ENCODE measurements at places on chromosomes 4 and X. TPM values are rescaled to one million over a fixed set of nuclear protein-coding genes. Genes with fewer than 3 reads are reported as not detected.

NAP1L2 gene
- 11.5 TPM for total RNA-seq

CSAG3 gene
- total RNA-seq, result 5.5 TPM

GPAT3 gene
- 16.0 TPM for total RNA-seq

AWAT2 gene
- total RNA-seq, result not detected

IRS4 gene
- total RNA-seq, result 1.8 TPM

FLNA gene
- total RNA-seq, result 1,022 TPM

DNA sequence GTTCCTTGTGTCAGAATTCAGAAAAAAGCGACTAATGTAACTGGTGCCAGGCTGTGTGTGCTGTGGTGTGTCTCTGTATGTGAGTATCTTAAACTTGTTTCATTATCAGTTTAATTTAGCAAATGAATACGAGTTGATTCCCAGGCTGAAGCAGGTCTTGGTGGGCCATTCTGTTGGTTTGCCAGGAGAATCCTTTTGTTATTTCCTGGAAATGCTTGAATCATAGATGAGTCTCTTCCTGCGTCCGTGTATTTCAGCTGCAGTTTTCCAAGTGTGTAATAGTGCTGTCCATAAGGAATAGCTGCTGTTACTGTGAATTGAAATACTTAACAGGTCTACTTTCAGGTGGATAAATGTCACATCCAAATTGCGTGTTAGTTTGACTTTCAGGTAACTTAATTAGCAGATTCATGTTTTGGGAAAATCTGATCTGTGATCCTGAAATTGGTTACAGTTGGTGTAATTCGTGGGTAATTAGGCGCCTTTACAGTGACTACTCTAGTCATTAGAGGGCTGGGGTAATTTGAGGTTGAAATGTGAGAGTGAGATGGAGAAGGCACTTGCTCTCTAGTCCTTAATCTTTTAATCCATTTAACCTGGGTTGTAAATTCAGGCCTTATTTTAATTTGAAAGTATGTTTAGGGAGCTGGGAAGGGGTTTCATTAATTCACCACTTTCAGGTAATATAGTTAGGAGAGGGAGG, 23.8 kb downstream of the TMEM131L start:
- H3K27me3 ChIP-seq, result peaks cover 9% of the 10 kb centered on the region
- no peak for DNase-seq
- H3K4me3 ChIP-seq, result no peak overlapping the region

DNA sequence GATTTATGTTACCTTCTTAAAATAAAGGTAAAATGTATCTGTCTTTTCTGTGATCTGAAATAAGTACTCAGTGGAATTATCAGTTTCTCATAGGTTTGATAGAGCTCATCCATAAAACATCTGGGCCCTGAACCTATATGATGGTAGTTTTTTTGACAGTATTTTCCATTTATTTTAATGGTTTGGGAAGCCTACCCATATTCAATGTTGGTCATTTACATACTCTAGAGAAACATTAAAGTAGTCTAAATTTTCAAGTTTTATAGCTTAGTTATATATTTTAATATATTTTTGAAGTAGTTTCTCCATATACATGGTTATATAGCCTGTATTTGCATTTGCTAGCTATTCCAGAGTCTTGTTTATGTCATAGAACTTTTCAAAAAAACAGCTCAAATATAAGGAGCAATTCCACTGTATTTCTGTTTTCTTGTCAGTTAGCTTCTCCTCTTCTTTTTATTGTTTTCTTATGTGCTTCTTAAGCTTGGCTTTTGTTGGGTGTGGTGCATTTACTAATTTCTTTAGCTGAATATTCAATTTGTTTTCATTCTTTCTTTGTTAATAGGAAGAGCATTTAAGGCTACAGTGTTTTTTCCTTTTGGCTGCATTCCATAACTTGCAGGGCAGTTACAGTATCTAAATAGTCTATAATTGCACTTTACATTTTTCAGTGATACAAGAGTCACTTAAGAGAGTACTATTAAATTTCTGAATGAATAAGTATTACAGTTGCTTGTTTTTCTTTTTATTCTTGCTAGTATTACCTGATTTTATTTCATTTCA, 181.4 kb downstream of the DKK2 start:
- H3K27ac ChIP-seq, result no peak overlapping the region
- DNase-seq, result no peak
- H3K4me3 ChIP-seq, result no peak overlapping the region
- no peaks in the 10 kb centered on the region for H3K27me3 ChIP-seq

DNA sequence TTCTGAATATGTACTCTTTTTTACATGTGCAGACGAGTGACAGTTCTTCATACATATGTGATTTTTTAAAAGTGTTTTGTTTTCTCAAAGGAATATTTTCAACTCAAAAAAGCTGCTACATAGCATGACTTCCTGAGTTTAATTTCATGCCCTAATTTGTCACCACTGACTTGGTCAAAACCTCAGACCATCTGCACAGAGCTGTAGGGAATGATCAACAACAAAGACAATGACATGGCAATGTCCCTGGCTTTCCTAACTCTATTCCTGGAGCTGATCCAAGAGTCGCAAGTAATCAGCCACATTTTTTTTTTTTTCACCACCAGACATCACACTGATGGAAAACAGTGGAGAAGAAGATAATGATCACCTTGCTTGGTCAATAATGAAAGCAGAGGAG, 97.7 kb downstream of the TMA16 start:
- no peak overlapping the region for H3K4me3 ChIP-seq
- no peak overlapping the region for H3K27ac ChIP-seq
- no peak for DNase-seq

GRCh38 chr4:157992948-157993839, 179.6 kb downstream of the GASK1B start:
- H3K4me1 ChIP-seq, result peaks cover 36% of the 10 kb centered on the region
- H3K27me3 ChIP-seq, result no peaks in the 10 kb centered on the region
- no peak overlapping the region for H3K27ac ChIP-seq

- DNase-seq, result no peak
- H3K36me3 ChIP-seq, result no peaks in the 10 kb centered on the region
- H3K4me1 ChIP-seq, result no peaks in the 10 kb centered on the region
- peaks cover 1% of the 10 kb centered on the region for H3K27me3 ChIP-seq
- H3K27ac ChIP-seq, result no peak overlapping the region
- no peak overlapping the region for H3K4me3 ChIP-seq
Observed at GRCh38 chrX:21800344-21800770, 39.1 kb upstream of the MBTPS2 start.

- no peaks in the 10 kb centered on the region for H3K4me1 ChIP-seq
- H3K27me3 ChIP-seq, result no peaks in the 10 kb centered on the region
- DNase-seq, result no peak
Observed at GRCh38 chrX:28225513-28225912, 244.3 kb upstream of the DCAF8L1 start.

- no peak overlapping the region for H3K27ac ChIP-seq
- no peak overlapping the region for H3K4me3 ChIP-seq
- no peaks in the 10 kb centered on the region for H3K4me1 ChIP-seq
- H3K27me3 ChIP-seq, result no peaks in the 10 kb centered on the region
Observed at GRCh38 chrX:128992107-128992971, 531.0 kb downstream of the SMARCA1 start.

GRCh38 chr4:29581457-29581856, 1138.7 kb upstream of the PCDH7 start:
- H3K4me3 ChIP-seq, result no peak overlapping the region
- no peaks in the 10 kb centered on the region for H3K27me3 ChIP-seq
- peaks cover 3% of the 10 kb centered on the region for H3K4me1 ChIP-seq
- H3K36me3 ChIP-seq, result no peaks in the 10 kb centered on the region
- H3K27ac ChIP-seq, result no peak overlapping the region

DNA sequence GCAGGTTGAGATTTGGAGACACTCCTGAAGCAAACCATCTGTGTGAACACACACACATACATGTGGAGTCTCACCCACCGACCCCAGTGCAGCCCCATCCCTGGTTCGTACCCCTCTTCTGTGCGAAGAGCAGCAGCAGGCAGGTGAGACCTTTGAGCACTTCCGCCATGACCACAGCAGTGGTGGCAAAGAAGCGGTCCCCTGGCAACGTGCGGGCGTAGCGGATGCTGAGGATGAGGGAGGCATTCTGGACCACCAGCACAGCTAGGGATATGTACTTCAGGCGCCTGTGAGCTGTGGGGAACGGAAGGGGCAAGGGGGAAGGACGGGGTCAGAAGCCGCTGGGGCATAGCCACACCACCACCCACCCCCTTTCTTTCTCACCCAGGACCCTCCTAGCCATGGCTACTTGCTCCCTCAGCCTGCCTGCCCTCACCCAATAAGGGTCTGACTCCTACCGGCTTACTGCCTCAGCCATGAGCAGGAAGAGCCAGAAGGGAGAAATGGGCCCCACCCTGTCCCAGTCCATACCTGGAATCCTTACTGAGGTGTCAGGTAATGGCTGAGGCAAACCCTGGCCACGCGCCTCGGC, 1.6 kb downstream of the SLC35A2 start:
- H3K27me3 ChIP-seq, result peaks cover 7% of the 10 kb centered on the region
- H3K27ac ChIP-seq, result no peak overlapping the region
- no peak overlapping the region for H3K4me3 ChIP-seq
- H3K4me1 ChIP-seq, result peaks cover 16% of the 10 kb centered on the region
- peaks cover 7% of the 10 kb centered on the region for H3K36me3 ChIP-seq
- DNase-seq, result no peak

GRCh38 chr4:15333692-15334633, 93.9 kb upstream of the C1QTNF7 start:
- no peaks in the 10 kb centered on the region for H3K36me3 ChIP-seq
- H3K27me3 ChIP-seq, result no peaks in the 10 kb centered on the region
- H3K4me1 ChIP-seq, result no peaks in the 10 kb centered on the region
- no peak overlapping the region for H3K27ac ChIP-seq
- no peak overlapping the region for H3K4me3 ChIP-seq

GRCh38 chr4:52588771-52589591, 70.1 kb downstream of the USP46 start:
- peaks cover 2% of the 10 kb centered on the region for H3K27me3 ChIP-seq
- DNase-seq, result no peak
- H3K27ac ChIP-seq, result peak overlapping the region; percentile 2
- peaks cover 7% of the 10 kb centered on the region for H3K4me1 ChIP-seq
- H3K36me3 ChIP-seq, result peaks cover 5% of the 10 kb centered on the region

GRCh38 chr4:39928538-39928937, 49.2 kb downstream of the PDS5A start:
- H3K4me3 ChIP-seq, result no peak overlapping the region
- no peak overlapping the region for H3K27ac ChIP-seq
- no peaks in the 10 kb centered on the region for H3K4me1 ChIP-seq

DNA sequence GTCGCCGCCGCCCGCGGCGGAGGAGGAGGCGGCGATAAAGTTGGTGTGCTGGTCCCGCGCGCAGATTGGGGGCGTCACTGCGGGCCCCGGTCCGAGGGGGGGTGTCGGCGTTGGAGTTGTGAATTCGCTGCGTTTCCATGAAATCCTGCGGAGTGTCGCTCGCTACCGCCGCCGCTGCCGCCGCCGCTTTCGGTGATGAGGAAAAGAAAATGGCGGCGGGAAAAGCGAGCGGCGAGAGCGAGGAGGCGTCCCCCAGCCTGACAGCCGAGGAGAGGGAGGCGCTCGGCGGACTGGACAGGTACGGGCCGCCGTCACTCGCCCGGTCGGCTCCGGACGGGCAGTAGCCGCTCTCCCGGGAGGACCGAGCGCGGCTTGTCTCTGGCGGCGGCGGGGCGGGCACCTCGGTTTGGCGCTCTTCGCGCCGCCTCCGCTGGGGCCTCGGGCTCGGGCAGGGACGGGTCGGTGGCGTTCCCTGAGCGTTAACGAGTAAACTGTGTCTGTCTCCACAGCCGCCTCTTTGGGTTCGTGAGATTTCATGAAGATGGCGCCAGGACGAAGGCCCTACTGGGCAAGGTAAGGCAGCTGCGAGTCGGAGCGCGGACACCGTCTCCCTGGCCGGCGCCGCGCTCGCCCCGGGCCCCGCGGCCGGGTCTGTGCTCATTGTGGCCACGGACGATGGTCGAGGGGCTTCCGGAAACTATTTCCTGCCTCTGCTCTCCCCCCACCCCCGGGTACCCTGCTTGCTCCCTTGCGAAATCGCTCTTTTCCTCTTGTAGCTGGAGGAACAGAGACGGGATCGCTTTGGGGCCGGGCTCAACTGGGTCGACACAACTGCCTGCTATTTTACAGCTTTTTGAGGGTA, 658 bp downstream of the KDM6A start:
- peaks cover 4% of the 10 kb centered on the region for H3K4me1 ChIP-seq
- peaks cover 6% of the 10 kb centered on the region for H3K27me3 ChIP-seq
- peak overlapping the region; percentile 96 for H3K4me3 ChIP-seq
